ENCODE measurements at places on chromosomes 16 and 17.

- no peak for DNase-seq
Measured at GRCh38 chr17:28029044-28029443, 13.4 kb upstream of the NLK start.

DNA sequence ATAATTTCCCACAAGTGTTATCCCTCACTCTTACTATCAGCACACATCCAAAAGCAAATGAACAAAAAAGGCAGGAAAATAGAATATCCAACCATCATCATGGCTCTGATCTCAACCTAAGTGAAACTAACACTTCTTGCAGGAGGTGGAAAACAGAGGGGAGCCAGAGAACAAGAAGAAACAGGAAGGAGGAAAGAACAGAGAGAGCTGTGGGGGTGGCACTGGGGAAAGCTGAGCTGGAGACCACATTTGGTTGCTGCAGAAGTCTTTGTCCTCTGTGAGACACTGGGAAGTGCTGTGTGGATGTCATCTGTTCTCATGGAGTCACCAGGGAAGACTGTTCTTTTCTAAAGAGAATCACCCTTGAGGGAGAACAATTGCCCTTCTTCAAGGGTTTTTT, 34.7 kb downstream of the GRB7 start:
- no peak for DNase-seq

- DNase-seq, result no peak
Measured at GRCh38 chr17:51257150-51258081, 2.4 kb downstream of the MBTD1 start.

- DNase-seq, result no peak
Measured at GRCh38 chr16:68227850-68228553, 7.9 kb downstream of the ESRP2 start.

DNA sequence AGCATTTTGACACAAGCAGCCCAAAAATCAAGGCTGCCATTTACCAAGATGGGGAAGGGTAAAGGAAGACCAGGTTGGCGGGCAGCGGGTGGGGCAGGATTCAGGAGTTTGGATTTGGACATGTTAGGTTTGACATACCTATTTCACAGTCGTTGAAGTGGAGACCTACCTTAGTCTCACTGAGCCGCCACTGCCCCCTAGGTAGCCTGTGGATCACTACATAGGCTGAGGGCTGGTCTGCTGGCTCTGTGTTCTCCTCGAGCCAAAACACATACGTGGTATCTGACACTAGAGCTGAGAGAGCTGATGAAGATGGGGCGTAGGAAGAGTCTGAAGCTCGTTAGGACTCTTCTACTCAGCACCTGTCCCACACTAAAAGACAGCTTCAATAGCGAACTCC, 115.1 kb downstream of the HIC1 start:
- DNase-seq, result no peak

- DNase-seq, result no peak
Measured at GRCh38 chr17:69578385-69578936, 164.0 kb downstream of the MAP2K6 start.

DNA sequence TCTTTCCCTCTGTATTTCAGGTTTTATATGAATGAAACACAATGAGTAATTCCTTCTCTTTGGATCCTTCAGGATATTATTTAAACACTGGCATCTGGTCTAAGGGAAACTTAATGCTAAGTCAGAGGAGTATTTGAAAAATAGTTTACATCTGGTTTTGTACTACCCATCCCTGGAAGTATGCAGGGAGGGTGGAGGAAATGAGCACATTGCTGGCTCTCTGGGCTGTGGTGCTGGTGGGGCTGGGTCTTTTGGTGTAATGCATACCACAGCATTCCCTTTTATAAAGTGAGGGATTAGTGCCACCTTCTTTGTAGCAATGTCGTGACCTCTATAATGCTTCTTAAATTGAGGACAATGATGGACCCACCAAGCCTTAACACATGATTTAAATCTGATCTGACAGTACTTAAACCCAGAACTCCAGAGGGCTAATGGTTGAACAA, 105.5 kb upstream of the AXIN2 start:
- DNase-seq, result no peak

DNA sequence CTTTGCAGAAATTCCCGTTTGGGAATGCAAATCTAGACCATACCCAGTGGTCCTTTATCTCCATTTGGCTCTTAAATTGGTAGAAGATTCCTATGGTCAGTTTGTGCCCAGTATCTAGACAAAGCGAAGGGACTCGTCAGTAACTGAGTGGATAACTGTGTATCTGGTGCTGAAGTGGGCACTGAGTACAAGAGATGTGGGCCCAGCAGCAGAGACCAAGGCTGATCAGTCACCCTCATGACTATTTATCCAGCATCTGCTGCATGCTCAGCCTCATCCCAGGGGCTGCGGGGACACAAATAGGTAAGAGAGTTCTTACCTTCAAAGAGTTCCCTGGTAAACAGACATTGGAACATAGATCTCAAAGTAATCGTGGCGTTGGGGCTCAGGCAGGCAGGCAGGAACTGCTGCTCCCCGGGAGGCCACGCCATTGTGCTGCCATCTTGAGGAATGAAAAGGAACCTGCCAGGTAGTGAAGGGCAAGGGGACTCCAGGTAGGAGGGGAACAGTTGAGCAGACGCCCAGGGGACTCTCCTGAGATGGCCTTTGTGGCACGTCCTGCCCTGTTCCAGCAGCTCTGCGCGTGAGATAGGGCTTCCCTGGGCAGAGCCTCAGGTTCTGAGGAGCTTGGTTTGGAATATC, 10.3 kb downstream of the NT5M start:
- no peak for DNase-seq

GRCh38 chr17:68318103-68318991, 27.1 kb downstream of the ARSG start:
- no peak for DNase-seq

- no peak for DNase-seq
Measured at GRCh38 chr16:12303653-12304052, 327.1 kb downstream of the SNX29 start.

DNA sequence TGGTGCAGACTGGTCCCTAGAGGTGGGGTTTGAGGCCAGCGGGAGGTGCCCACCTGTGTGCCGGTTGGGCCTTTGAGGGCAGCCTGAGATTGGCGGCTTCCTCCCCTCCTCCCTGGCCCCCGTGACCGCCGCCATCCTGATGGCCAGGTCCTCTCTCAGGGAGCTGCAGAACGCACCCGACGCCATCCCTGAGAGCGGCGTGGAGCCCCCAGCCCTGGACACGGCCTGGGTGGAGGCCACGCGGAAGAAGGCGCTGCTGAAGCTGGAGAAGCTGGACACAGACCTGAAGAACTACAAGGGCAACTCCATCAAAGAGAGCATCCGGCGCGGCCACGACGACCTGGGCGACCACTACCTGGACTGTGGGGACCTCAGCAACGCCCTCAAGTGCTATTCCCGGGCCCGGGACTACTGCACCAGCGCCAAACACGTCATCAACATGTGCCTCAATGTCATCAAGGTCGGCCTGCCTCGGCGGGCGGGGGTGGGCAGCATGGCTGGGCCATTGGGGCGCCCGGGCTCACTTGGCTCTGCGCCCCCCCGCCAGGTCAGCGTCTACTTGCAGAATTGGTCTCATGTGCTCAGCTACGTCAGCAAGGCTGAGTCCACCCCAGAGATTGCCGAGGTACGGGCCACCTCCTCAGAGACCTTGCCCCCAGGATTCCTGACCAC, 2.8 kb downstream of the GPS1 start:
- DNase-seq, result no peak

Measured in GF-D8 (cell line).